ENCODE measurements at places on chromosomes 7 and 10.

DNA sequence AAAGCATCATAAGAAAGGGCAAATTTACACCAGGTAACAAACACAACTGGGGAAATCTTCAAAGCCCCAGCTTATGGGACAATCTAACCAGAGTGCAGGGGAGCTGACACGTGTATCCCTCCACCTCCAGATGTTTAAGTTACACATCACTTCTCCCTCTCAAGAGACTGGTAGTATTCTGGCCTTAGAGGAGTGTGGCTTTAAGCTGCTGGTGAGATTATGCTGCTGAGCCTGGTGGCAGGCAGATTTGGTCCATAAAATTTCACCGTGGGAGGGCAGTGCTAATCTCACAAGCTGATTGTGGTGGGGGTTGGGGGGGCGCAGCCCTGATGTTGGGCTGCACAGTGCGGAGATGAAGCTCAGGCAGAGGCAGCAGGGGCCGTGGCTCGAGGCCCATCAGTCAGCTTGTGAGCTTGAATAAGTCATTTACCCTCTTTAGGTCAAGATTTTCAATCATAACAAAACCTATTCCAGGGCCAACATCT is 431.0 kb upstream of the GALNT17 start:
- no peak for DNase-seq

DNA sequence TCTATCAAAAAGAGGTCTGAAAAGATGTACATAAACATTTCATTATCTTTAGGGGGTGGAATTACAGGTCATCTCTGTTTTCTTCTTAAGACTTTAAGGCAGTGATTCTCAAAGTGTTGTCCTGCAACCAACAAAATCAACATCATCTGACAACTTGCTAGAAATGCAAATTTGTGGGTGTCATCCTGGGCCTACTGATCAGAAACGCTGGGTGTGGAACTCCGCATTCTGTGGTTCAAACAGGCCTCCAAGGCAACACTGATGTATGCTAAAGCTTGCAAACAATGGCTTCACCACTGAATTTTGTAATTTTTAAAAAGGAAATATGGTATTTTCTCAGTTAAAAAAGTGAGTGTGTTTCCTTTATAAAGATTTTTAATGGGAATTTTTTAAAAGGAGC is 402.0 kb upstream of the LRRN3 start:
- no peak for DNase-seq

DNA sequence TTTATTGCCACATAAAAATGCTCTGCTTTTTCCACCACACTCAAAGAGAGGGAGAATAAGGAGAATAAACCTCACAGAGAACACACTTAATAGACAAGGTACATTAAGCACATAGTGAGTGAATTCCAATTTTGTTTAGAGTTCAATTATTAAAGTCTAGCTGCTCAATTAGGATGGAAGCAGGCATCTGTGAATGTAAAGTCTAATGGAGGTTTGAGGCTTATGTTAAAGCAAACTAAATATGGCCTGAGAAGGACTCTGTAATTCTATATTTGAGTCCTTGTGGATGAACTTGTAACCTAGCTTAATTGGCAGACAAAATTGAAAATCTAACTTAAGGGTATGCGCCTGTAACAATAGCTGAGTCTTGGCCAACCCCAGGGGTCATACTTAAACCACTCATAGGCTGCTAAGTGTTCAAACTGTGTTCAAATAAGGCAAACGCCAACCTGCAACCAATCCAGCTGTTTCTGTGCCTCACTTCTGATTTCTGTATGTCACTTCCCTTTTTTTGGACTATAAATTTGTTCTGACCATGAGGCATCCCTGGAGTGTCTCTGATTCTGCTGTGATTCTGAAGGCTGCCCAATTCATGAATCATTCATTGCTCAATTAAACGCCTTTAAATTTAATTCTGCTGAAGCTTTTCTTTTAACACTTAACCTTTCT is 31.3 kb upstream of the NME8 start:
- DNase-seq, result no peak

- DNase-seq, result no peak
These were observed 13.3 kb downstream of the LAT2 start for GRCh38 chr7:74222851-74223710.

GRCh38 chr7:77501192-77501515 is 35.9 kb upstream of the PTPN12 start:
- DNase-seq, result no peak

DNA sequence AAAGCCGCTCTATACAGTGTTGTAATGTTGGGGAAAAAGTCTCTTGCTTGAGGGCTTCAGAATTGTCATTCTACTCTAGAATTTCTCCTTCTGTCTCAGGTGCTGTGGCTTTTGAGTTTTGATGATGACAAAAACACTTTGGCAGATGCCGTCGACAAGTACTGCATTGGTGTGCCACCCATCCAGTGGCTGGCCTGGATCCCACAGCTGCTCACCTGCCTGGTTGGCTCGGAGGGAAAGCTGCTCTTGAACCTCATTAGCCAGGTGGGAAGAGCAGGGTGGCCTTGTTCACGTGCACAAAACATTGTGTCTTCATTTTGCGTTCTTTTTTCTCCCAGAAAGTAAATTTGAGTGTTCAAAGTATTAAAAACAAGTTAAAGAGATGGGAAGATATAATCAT is 112.0 kb downstream of the TRRAP start:
- DNase-seq, result no peak

- DNase-seq, result no peak
These were observed 41.9 kb downstream of the HECTD2 start for GRCh38 chr10:91452063-91452462.

DNA sequence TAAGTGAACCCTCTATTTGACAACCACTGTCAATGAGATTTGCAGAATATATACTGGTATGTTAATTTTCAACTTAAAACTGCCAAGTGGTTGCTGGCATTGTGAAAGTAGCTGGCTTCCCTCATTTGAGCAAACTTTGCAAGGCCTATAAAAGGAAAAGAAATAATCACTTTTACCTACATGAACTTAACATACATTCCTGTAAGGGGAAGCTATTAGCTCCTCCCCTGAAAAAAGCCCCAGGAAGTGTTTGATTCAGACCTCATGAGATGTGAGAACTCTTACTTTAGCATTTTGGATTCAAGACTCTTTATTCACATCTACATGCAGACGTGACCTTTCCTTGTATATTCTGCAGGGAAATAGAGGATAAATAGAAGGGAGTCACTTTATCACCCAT is 175.6 kb downstream of the OTUD1 start:
- no peak for DNase-seq

- no peak for DNase-seq
These were observed 31.4 kb downstream of the RPA3 start for GRCh38 chr7:7686811-7687508.

DNA sequence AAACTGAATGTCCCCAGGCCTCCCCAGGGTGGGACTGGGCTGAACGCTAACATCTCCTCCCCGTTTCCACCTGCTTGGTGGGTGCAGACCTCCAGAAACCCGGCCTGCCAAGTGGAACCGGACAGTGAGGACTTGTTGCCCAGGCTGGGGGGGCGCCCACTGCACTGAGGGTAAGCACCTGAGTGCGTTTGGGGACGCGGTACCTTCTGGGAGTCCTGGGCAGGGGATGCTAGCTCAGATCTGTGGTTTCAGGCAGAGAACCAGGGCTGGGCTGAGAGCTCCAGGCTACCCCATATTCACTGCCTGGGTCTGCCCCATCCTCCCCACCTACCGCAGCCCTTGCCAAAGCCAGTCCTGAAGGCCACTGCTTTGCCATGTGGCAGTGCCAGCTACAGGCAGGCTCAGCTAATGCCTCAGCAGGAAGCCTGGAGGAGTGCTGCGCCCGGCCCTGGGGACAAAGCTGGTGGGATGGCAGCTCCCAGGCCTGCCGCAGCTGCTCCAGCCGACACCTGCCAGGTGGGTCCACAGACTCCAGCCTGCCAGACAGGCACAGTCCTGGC is 3.5 kb upstream of the ZNF467 start:
- no peak for DNase-seq

DNA sequence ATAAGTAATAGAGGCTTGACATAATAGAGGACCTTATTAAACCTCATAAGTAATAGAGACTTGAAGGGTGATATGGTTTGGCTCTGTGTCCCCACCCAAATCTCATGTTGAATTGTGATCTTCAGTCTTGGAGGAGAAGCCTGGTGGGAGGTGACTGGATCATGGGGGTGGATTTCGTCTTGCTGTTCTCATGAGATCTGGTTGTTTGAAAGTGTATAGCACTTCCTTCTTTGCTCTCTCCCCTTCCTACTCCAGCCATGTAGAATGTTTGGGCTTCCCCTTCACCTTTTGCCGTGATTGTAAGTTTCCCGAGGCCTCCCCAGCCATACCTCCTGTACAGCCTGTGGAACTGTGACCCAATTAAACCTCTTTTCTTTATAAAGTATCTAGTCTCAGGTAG is 8.6 kb downstream of the KIFBP start:
- DNase-seq, result no peak

- peak; percentile 86 for DNase-seq
These were observed 15.3 kb upstream of the RSU1 start for GRCh38 chr10:16832351-16833080.

DNA sequence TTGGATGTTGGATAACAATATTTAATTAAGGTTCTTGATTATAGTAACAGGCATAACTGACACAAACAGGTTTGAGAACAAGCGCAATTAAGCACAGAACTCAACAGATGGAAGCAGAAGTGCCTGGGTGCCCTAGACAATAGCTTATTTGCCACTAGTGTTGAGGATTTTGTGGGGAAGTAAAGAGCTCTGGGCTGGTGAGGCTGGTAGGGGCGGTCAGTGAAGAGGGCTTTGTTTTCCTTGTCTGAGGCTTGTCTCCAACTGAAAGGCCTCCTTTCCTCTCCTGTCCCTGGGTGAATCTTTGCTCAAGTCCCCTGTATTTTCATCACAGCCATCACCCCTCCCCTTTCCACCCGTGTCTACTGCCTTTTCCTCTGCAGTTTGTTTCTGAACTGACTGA is 104.6 kb downstream of the KAT6B start:
- no peak for DNase-seq

DNA sequence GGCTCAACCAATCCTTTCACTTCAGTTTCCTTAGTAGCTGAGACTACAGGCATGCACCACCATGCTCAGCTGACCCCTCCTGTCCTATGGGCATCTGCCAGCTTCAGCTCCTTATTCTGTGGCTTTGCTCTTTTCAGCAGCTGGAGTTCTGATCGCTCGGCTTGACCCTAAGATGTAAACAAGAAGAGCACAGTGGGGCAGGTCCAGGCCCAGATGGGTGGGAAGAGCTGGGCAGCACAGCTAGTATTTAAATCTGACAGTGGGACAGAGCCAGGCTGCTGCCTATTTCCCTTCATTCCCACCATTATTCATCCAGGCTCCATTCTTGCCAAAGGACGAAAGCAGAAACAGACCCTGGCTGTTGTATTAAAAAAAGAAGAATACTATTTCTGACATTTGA is 494.9 kb upstream of the PODXL start:
- no peak for DNase-seq

- DNase-seq, result no peak
These were observed 504.5 kb upstream of the GALNT17 start for GRCh38 chr7:70627461-70627860.

- no peak for DNase-seq
These were observed 187.9 kb downstream of the DPY19L1 start for GRCh38 chr7:34849163-34849960.

DNA sequence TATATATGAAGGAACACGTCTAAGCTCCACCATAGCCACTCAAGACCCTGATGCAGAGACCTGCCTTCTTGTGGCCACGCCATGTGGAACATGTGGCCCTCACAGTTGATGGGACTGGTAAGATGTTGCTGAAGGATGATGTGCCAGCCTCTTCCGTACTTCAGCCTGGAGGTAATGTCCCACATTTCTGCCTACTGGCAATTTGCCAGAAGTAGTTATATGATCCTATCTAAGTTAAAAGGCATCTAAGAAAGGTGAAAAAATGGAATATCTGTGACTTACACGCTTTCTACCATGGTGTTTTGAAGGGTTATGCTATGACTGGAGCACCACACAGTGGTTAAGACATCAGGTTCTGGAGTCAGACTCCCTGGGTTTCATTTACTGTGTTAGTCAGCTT is 948.7 kb upstream of the GHITM start:
- DNase-seq, result no peak

DNA sequence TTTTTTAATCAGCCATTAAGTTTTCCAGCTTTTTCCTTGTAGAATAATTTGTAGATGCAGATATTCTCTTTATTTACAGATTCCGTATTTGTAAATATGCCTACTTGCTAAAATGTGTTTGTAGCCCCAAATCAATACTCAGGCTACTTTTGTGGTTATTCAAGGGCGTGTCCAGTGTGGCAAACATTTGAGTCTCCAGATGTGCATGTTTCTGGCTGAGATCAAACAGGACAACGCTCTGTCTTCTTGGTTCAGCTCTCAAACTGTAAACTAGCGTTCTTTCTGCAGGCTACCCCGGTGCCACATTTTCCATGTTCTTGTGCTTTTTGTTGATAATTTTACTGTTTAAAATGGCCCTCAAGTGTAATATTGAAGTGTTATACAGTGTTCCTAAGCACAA is 16.2 kb upstream of the OR2A5 start:
- no peak for DNase-seq

- no peak for DNase-seq
These were observed 108.8 kb downstream of the ABCA13 start for GRCh38 chr7:48280100-48280499.

- DNase-seq, result no peak
These were observed 220.9 kb downstream of the SFMBT2 start for GRCh38 chr10:7189909-7190308.

DNA sequence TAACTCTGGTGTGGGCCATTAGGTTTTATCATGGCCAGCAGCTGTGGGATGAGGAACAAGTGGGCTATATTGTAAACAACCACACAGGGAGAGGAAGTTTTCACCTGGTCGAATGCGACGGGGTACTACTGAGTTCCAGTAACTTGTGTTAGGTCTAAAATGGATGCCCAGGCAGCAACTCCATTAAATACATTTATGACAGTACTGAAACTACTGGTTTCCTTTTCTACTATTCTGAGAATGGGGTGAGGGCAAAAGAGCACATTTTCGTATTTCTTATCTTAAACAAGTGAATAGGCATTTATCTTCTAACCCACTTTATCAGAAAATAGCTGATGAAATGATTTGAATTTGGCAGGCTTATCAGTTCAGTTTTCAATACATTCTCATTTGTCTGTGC is 109.7 kb downstream of the C1GALT1 start:
- no peak for DNase-seq

GRCh38 chr10:125231813-125232475 is 71.6 kb upstream of the CTBP2 start:
- DNase-seq, result no peak

GRCh38 chr10:48383393-48383792 is 76.9 kb downstream of the MAPK8 start:
- DNase-seq, result no peak

GRCh38 chr7:117489016-117489415 is 9.2 kb downstream of the CFTR start:
- no peak for DNase-seq

- no peak for DNase-seq
These were observed 131.8 kb downstream of the FAM204A start for GRCh38 chr10:118210276-118210675.

DNA sequence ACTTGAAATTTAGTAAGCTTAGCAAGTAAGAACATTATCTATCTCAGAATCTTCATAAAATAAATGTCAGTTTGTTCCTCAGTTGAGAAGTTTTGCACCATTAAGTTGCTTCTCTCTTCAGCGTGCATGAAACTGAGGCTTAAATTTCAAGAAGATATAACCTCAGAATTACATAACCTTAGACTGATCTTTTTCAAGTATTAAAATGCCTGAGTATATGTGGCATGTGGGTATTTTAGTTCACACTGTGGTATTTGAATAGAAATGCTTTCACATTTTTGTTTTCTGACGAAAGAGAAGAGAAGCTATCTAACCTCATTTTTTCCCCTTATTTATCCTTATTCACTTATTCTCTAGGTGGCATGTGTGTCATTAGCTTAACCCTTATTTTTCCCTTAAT is 104.1 kb downstream of the PHF14 start:
- DNase-seq, result no peak
